ENCODE measurements at places on chromosomes 3 and 15.

DNA sequence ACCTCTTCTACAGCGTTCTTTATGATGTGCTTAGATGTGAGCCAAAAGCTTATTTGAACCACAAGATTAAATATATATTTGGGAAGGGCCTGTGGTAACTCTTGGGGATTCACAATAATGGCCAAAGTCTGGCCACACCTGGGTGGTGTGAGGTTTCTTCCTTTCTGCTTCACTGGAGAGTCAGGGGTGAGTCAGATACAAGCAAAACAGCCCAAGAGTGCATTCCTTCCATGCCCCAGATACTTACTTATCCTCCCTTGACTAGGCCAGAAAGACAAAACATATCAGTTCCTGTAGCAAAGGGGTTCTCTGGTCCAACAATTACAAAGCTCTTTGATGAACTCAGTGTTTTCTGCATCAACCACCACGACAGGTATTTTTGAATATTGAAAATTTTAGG is 941 bp downstream of the ZBED2 start:
- no peak for DNase-seq

GRCh38 chr15:74257105-74257504 is 21.0 kb downstream of the CCDC33 start:
- no peak for DNase-seq

DNA sequence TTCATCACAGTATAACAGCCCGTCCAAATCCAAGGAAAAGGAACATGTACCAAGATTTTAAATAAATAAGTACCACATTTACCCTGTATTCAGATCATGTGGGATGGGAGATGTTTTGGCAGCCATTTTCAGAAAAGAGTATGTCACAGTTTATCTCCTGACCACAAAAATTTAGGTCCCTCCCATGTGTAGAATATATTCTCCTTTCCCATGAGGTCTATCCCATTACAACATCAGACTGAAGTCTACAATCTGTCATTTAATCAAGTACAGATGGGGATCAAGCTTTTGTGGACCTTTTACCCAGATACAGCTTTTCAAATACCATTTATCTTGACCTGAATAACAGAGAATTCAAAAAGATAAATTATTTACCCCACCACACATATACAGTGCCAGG is 444.5 kb downstream of the PLOD2 start:
- DNase-seq: no peak

- no peak for DNase-seq
Observed at GRCh38 chr3:76638006-76638405, 401.9 kb upstream of the ROBO2 start.

DNA sequence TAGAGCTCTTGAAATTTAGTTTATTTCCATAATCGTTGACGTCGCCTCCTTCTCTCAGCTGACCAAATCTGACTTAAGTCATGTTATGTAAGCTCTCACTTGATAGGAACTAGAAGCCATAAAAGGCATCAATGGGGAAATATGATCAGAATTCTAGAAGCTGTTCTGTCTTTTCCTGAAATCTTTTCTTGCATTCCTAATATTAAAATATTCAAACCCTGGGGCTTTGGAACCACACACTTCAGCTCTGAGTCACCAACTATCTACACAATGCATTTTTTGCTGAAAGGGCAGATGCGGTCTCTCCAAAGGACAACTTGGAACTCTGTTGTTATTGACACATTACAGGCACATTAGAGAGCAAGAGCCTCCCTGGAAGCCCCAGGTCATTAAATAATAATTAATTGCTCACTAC is 91.3 kb downstream of the LARS2 start:
- DNase-seq: no peak

- DNase-seq: no peak
Observed at GRCh38 chr3:158819282-158819681, 17.4 kb downstream of the MFSD1 start.

- DNase-seq: no peak
Observed at GRCh38 chr3:176310641-176311040, 886.6 kb downstream of the TBL1XR1 start.

DNA sequence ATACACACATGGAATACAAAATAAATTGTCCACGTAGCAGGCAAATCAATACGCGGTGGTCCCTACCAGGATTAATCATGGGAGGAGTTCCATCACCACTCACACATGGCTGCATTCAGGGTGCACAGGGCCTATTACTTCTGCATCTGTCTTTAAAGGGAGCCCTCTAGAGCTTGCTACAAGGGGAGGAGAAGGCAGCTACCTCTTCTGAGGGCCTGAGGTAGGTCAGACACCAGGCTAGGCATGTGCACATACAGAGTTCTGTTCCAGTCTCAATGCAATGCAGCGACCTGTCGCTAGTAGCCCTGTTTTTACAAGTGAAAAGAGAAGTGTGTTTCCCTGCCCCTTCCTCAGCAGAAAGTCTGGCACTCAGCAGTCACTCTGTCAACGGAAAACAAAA is 102.7 kb downstream of the ROBO2 start:
- no peak for DNase-seq

DNA sequence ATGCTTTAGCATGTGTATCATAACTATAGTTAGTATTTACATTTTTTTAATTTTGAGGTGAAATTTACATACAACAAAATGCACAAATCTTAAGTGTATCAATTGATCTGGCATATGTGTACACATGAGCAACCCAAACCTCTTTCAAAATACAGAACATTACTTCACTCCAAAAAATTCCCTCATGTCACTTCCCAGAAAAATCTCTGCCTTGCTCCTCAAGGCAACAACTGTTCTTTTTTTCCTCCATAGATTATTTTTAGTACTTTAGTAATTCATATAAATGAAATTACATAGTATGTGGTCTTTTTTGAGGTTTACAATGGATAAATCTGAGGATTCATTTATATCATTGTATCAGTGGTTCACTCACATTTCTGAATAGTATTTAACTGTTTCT is 84.9 kb downstream of the TRIM42 start:
- DNase-seq: no peak

DNA sequence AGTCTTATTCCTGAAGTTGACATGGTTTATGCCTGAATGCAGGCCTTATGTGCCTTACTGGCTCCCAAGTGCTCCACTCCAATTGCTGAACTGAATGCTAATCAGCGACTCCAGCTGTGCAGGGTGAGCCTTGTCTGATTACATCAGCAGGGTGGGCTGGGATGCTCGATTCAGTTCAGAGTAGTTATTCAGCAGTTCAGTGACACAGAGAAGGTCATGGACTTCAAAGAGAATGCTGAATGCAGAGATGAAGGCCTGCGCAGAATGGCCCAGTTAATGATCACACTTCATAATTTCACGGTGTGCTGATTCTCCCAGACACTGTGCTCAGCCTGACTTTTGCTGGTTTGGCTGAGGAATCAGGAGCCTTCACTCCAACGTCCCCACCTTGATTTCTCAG is 63.6 kb downstream of the CLDN1 start:
- DNase-seq: no peak

- DNase-seq: no peak
Observed at GRCh38 chr3:38397320-38397719, 50.7 kb downstream of the XYLB start.

- no peak for DNase-seq
Observed at GRCh38 chr3:184366619-184367289, 5.2 kb downstream of the POLR2H start.

DNA sequence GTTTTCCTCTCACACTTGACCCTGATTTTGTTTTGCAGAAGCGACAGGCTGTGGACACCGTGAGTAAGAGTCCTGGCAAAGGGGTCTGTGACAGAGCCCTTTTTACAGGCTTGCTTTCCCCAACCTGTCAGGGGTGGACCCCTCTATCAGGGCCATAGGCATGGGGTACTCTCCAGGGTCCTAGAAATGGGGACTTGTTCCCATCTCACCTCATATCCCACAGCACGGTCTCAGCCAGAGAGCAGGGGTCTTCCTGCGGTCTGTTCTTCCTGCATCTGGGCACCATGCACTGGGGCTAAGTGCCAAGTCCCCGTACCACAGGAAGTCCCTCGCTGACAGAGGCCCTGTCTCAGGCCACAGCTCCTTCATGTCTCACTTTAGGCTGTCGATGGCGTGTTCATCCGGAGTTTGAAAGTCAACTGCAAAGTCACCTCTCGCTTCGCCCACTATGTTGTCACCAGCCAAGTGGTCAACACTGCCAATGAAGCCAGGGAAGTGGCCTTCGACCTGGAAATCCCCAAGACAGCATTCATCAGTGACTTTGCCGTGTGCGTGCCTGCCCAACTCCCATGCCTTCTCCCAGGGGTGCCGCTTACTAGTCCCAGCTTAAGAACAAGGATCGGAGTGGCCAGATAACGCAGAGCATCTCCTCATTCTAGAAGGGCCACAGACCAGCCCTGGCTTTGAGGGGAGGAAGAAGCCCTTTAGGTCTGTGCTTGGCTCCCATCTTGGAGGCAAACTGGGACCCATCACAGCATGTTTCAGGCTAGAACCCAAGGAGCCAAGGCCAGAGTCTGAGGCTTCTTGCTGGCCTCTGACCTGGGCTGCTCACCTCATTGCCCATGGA is 783 bp downstream of the ITIH1 start:
- DNase-seq: no peak

GRCh38 chr3:186882150-186882524 is 39.6 kb downstream of the ADIPOQ start:
- no peak for DNase-seq

DNA sequence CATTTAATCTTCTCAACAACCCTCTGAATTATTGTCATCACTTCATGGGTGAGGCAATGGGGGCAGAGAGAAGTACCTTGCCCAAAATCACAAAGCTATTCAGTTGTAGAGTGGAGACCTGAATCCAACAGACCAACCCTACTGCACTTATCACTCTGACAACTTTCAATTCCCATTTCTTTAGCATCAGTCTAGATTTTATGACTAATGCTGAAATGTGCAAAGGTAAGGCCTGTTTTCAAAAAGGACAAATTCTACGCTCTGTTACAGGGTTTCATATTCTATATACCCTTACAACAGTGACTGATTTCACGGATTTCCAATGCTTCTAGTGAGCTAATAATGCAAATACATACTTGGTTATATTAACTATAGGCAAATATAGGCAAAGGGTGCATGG is 286.0 kb downstream of the ADAMTS17 start:
- no peak for DNase-seq

DNA sequence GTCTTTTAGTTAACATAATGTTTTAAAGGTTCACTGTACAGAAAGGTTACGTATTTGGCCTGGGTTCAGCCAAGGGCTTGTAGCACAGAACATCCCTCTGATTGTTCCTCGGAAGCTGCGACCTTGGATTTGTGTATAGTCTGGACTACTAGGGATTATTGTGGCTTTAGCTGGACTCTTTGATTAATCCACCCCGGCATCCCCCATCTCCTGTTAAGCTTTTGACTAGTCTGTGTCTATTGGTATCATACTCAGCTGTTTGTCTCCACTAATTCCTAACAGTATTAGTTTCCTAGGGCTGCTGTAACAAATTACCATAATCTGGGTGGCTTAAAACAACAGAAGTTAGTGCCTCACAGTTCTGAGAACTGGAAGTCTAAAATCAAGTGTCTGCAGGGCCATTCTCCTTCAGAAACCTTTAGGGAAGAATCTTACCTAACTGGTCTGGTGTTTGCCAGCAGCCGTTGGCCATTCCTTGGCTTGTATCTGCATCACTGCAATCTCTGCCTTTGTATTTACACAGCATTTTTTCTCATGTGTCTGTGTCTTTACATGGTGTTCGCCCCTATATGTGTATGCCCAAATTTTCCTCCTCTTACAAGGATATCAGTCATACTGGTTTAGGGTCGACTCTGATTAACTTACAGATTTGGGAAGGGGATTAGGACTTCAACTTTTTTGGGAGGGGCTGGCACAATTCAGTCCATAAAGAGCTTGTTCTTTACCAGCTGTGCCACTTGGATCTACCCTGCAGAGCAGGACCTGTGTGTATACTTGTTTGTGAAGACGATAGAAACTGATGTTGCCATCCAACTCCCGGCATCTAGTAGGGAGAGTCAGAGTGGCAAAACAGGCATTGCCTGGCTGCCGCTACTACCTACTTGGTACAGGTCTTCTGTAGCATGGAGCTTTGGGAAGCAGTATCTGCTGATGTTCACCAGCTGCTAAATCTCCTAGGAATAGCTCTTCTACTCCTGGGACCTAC is 117.8 kb downstream of the UBE2E2 start:
- DNase-seq: no peak

DNA sequence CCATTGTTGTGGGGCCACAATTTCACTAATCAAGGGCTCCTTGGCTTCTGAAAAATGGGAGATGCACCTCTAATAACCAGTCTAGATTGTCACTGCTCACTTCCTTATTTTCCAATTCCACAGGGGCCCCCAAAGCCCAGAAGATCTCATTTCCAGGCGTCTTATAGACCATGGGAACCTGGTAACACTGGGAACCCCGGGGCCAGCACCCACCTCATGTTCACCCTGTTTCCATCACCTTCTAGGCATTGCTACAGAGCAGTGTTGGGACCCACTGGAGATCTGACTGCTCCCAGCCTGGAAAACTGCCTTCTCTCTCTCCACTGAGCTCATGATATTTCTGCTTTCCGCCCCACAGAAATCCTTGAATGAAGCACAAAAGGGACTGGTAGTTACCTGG is 61.5 kb downstream of the TFRC start:
- no peak for DNase-seq

- no peak for DNase-seq
Observed at GRCh38 chr3:31067004-31067403, 172.5 kb upstream of the GADL1 start.

DNA sequence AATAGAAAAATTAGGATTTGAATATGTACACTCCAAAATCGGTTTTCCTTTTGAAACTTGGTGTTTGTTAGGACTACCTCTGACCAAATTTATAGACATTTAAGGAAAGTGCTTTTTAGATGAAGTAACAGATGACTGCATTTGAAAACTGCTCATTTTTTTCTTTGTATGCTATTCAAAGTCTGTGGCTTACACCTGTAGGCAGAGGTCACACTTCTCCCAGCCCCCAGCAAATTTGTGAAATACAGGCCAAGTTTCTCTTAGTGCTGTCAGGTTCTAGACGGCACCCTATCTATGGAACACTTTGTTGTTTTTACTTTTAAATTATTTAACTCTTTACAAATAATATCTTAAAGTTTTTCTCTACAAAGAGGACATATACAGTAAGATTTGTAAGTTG is 100.8 kb upstream of the C15orf61 start:
- no peak for DNase-seq

GRCh38 chr15:61527836-61528580 is 298.9 kb upstream of the RORA start:
- peak; percentile 28 for DNase-seq

- no peak for DNase-seq
Observed at GRCh38 chr15:47432826-47433225, 284.5 kb upstream of the SEMA6D start.

DNA sequence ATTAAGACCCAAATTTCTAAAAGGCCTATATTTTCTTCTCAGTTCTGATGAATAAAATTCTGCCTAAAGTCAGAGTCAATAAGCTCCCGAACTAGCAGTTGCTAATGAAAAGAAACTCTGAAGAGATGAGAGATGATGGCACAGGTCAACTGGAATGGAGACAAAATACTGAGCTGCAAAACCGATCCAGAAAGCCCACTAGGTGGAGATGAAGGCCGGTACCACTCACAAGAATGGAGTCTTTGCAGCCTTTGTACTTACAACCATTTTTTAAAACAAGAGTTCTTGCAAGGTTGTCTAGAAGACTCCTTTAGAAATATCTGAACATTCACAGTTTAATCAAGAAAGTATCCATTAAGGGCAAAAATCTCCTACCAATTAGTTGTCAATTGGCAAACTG is 119.9 kb upstream of the TJP1 start:
- DNase-seq: no peak

All from NCI-H510A treated with DMSO at 0.1 percent for 48 hours (cell line).